ENCODE measurements at places on chromosomes 6 and 20.

DNA sequence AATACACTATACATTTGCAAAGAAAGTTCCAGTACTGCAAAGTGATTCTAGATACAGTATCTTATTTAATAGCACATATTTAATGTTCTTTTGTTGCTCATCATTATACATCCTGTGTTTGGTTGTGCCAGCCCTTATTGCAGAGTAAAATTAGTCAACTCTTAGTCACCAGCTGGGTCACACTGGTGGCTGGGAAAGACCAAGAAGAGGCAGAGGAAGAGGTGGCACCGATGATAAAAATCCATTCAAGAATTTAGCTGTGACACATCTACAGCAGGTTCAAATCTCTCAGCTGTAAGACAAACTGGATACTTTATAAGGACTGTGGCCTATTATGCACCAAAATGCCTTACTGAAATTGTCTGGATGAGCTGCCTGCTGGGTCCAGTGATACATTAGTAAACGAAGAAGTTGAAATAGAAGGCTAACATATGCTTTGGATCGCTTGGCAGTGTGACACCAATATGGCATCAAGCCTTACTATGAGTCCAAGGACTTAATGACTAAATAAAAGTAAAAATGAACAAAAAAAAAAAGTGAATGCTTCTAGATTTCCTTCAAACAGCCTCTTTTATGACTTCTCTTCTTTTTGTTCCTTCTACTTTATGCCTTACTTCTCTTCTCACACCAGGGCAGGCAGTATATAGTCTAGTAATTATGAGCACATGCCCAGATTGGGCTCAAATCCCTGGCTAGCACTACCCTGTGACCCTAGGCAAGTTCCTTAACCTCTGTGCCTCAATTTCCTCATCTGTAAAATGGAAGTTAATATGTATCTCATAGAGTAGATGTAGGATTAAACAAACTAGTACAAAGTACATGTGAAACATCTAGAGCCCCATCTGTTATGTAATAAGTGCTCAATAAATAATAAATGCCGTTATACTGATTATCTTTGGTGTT is 29.4 kb upstream of the RNF8 start:
- no peaks in the 10 kb centered on the region for H3K27me3 ChIP-seq
- no peaks in the 10 kb centered on the region for H3K4me1 ChIP-seq
- H3K36me3 ChIP-seq = peaks cover 3% of the 10 kb centered on the region

GRCh38 chr6:127938701-127939100 is 37.8 kb upstream of the THEMIS start:
- H3K36me3 ChIP-seq = no peaks in the 10 kb centered on the region
- H3K27ac ChIP-seq = no peak overlapping the region
- no peaks in the 10 kb centered on the region for H3K27me3 ChIP-seq

- H3K36me3 ChIP-seq = no peaks in the 10 kb centered on the region
- peak overlapping the region; percentile 63 for H3K4me3 ChIP-seq
- peaks cover 62% of the 10 kb centered on the region for H3K27me3 ChIP-seq
- H3K27ac ChIP-seq = no peak overlapping the region
- H3K4me1 ChIP-seq = peaks cover 6% of the 10 kb centered on the region
- DNase-seq = no peak
Observed at GRCh38 chr6:98843271-98844243, 9.2 kb downstream of the POU3F2 start.

DNA sequence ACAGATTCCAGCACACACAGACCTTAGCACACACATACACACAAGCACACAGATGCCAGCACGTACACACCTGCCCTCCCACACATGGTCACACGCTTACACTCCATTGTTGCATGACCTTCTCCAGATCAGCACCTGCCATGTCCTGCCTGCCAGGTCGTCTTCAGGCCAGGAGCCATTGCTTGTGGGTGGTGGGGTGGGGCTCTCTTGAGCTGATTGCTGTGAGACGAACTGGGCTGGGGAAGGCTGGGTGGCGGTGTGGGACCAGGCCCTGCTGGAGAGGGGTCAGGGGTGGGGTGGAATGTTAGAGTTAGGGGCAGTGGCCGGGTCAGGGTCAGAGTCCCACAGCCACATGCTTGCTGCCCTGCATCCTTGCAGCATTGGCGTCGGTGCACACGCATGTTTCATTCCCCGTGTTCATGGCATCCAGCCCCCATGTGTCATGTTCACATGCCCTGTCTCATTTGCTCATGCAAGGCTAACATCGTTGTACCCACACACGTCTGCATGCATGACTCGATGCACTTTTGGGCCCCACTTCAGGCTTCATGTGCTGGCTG is 6.5 kb upstream of the NPBWR2 start:
- no peak overlapping the region for H3K4me3 ChIP-seq
- H3K27ac ChIP-seq = no peak overlapping the region
- no peaks in the 10 kb centered on the region for H3K27me3 ChIP-seq
- DNase-seq = no peak

DNA sequence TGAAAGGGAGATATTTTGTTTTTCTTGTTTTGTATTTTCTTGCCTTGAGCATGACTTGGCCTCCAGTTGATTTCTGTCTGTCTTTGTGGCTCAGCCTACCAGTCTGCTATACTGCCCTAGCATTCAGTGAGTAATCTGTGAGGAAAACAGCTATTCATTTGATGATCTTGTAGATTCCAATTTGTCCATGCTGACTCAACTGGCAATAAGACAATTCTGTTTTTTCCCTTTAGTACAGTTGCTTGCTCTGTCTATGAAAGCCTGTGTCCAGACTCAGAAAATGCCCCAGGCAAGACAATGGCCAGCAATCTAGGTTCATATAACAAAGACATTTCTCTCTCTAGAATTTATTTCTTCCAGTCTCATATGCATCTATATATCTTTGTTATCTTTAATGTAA is 10.9 kb upstream of the SOX4 start:
- H3K4me3 ChIP-seq = no peak overlapping the region
- H3K27ac ChIP-seq = no peak overlapping the region
- peaks cover 2% of the 10 kb centered on the region for H3K4me1 ChIP-seq
- no peak for DNase-seq

- no peaks in the 10 kb centered on the region for H3K27me3 ChIP-seq
- H3K27ac ChIP-seq = no peak overlapping the region
- H3K4me1 ChIP-seq = no peaks in the 10 kb centered on the region
- DNase-seq = peak; percentile 88
- H3K36me3 ChIP-seq = 0 out of 2 replicates have a peak, but pooled peaks cover 2% of the 10 kb centered on the region
Observed at GRCh38 chr20:39874049-39874893, 814.8 kb downstream of the MAFB start.

- H3K4me1 ChIP-seq = no peaks in the 10 kb centered on the region
- H3K27me3 ChIP-seq = no peaks in the 10 kb centered on the region
- no peak overlapping the region for H3K4me3 ChIP-seq
Observed at GRCh38 chr6:63521475-63522210, 50.6 kb upstream of the LOC128125822 start.

- H3K4me3 ChIP-seq = no peak overlapping the region
- no peaks in the 10 kb centered on the region for H3K27me3 ChIP-seq
- H3K4me1 ChIP-seq = peaks cover 2% of the 10 kb centered on the region
- H3K36me3 ChIP-seq = no peaks in the 10 kb centered on the region
- DNase-seq = no peak
Observed at GRCh38 chr6:141464490-141464889, 668.2 kb upstream of the GJE1 start.

GRCh38 chr6:15776458-15776980 is 113.7 kb upstream of the DTNBP1 start:
- no peak overlapping the region for H3K4me3 ChIP-seq
- no peak for DNase-seq
- no peaks in the 10 kb centered on the region for H3K4me1 ChIP-seq
- H3K27me3 ChIP-seq = no peaks in the 10 kb centered on the region
- no peak overlapping the region for H3K27ac ChIP-seq
- no peaks in the 10 kb centered on the region for H3K36me3 ChIP-seq

DNA sequence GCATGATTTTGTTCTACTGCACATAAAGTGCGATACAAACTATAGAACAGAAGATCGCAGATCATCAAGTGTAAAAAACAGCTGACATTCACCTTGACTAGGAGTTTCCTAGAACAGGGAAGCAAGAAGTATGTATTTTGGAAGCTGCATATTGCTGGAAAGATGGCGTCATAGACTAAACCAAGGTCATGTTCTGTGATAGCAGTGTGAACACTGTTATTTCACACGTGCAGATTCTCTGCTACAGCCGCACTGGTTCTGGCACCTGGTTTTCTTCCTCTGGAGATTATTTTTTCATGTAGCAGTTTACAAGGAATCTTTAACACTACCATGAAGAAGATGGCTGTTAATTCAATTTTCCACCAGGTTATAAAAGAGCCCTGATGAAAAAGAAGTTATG is 681.2 kb downstream of the PRKN start:
- H3K4me1 ChIP-seq = no peaks in the 10 kb centered on the region
- H3K27ac ChIP-seq = no peak overlapping the region
- H3K36me3 ChIP-seq = no peaks in the 10 kb centered on the region
- no peak for DNase-seq

- no peaks in the 10 kb centered on the region for H3K36me3 ChIP-seq
- DNase-seq = no peak
- peaks cover 2% of the 10 kb centered on the region for H3K27me3 ChIP-seq
- H3K4me1 ChIP-seq = peaks cover 2% of the 10 kb centered on the region
- no peak overlapping the region for H3K27ac ChIP-seq
Observed at GRCh38 chr6:154341871-154342270, 14.7 kb downstream of the IPCEF1 start.

- H3K36me3 ChIP-seq = no peaks in the 10 kb centered on the region
- no peak overlapping the region for H3K4me3 ChIP-seq
Observed at GRCh38 chr6:6741264-6741663, 152.7 kb downstream of the LY86 start.

GRCh38 chr6:13412639-13413465 is 74.5 kb downstream of the GFOD1 start:
- no peaks in the 10 kb centered on the region for H3K4me1 ChIP-seq
- no peak overlapping the region for H3K4me3 ChIP-seq
- no peaks in the 10 kb centered on the region for H3K27me3 ChIP-seq

DNA sequence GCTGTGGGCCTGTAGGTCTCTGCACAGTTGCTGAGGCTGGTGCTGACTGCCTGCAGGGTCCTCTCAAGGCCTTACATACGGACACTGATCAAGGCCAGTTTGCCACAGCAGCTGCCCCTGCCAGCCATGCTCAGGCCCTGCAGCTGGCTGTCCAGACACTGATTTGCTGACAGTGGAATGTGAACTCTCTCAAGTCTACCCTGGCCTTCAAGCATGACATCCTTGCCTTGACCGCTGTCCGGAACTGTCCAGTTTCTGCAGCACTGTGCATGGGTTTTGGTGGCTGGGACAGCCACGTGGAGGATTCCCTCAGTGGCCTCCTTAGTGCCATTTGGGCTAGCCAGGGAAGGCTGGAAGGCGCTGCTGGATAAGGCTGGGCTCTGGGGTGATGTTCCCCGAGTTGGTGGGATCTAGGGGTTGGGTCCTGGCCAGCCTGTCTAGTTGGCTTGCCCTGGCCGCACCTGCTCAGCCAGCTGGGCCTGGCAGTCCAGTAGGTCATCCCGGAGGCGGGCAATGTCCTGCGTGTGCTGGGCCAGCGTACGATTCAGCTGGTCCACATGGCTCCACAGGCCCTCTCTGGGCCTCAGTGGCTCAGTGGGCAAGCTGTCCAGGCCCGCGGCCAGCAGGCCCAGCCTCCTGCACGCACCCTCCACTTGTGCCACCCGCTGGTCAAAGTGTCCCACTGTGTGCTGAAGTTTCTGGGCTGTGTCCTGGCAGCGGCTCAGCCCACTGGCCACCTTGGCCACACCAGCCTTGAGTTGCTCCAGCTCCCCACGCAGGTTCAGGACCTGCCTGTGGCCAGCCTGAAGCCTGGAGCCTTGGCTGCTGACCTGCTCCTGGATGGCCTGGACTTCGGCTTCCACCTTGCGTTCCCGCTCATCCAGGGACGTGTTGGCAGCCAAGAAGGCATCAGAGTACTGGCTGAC is 5.5 kb downstream of the EMILIN3 start:
- no peak for DNase-seq
- no peak overlapping the region for H3K27ac ChIP-seq
- peaks cover 16% of the 10 kb centered on the region for H3K27me3 ChIP-seq
- no peaks in the 10 kb centered on the region for H3K36me3 ChIP-seq
- no peak overlapping the region for H3K4me3 ChIP-seq

DNA sequence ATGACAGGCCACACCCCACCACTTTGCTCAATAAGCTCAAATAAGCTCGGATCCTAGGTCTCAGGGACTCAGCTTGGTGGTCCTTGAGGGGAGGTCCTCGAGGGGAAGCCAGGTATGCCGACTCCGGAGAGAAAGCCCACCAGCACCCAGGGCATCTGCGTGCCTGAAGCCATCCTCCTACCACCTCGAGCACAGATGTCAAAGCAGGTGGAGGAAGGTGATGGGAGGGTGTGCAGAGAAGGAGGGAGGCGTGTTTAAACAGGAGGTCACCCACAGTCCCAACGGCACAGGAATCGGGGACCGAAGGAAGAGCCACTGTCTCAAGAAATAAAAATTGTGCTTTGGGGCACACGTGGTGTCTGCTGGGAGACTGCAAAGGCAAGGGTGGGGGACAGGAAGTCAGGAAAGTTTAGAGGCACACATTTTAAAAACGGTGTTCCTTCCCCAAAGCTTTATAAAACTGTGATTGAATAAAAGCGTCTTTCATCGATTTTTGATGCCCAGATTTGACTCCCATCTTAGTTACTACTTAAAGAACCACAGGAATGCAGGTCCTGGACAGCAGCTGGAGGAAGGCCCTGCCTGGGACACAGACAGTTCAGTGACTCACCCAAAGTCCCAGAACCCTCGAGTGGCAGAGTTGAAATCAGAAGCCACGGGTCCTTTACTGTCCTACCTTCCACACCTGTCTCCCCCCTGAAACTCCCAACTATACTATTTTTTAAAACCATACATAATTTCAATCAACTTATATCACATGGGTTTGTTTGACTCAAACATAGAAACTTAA is 221.0 kb upstream of the PDE10A start:
- no peaks in the 10 kb centered on the region for H3K4me1 ChIP-seq
- no peak overlapping the region for H3K27ac ChIP-seq
- H3K4me3 ChIP-seq = no peak overlapping the region
- no peaks in the 10 kb centered on the region for H3K36me3 ChIP-seq
- no peak for DNase-seq
- H3K27me3 ChIP-seq = no peaks in the 10 kb centered on the region

Data from H1 (cell line).